NCI-H446 treated with DMSO at 0.1 percent for 48 hours (cell line): ENCODE measurements at places on chromosomes 16 and 17.

DNA sequence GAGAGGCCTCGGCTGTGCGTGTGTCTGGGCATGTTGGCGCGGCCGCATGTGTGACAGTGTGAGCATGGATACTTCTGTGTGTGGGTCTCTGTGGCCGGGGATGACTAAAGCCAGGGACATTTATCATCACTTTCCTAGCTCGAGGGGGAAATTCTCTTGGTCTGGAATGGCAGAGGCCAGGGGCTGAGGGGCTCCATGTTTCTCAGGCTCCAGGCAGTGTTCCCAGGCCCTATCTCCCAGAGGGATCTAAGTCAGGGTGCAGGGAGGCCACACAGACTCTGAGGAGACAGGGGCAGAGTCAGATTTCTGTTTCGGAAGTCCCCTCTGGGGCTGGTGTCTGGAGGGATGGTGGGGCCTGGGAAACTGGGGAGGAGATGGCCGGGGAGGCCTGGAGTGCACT lies 23.7 kb upstream of the SPNS2 start:
- DNase-seq = no peak

DNA sequence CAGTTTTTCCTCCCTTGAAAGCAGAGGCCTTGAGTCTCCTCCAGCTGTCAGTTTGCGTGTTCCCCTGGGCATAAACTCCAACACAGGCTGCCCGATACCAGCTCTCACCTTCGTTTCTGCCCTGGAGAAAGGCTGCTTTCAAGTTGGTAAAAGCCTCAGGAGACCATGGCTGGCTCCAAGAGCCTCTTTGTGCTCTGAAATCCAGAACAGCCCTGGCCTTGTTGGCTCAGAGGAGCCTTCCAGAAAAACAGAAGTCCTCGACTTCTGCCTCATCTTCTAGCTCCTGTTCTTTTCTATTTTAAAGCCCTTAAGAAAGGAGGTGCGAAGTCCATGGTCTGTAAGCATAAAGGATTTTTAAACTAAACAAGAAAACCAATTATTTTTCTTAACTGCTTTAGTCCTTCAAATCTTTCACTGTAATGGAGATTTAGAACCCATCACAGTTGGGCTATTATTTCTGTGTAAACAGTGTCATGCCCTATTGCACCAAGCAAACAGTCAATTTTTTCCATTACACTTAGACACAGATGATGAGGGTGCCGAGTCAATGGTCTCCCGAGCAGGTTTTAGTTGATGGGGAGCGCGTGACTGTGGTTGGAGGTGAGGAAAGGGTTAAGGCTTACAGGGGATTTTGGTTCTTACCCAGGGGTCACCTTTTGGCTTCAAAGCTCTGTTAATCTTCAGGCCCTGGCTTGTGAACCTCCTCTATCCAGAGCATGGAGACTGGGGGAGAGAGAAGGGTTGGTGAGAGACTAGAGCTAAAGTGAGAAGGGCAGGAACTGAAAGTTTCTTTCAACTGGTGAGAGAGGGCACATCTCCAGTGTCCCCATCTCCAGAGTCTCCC lies 212.8 kb downstream of the MSI2 start:
- no peak for DNase-seq

- peak; percentile 86 for DNase-seq
Observed at GRCh38 chr17:69480245-69480644, 65.7 kb downstream of the MAP2K6 start.

DNA sequence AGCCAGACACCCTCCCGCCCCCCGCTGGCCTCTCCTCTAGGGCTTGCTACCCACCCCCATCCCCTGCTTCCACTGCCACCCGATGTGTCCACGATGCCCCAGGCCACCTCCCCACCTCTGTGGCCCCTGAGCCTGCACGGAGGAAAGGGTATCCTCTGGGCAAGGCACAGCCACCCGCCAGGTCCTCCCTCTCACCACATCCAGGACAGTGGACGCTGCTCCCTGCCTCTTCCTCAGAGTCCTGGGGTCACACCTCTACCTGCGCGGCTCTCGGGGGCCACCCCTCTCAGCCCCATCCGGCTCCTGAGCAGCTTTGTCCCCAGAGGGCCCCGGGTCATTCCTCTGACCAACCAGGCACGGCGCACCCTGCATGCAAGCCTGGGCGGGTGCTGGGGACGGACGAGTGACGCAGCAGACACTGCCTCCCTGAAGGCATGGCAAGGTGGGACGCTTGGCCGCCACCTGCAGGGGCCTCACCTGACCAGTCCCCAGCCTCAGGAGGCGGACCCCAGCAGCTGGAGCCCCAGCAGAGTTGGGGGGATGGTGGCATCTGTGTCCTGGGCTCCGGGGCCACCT lies 24.8 kb downstream of the FLYWCH1 start:
- DNase-seq = no peak

- DNase-seq = no peak
Observed at GRCh38 chr17:29102046-29102445, 59.1 kb downstream of the PIPOX start.

- DNase-seq = no peak
Observed at GRCh38 chr16:80466024-80466987, 74.5 kb upstream of the DYNLRB2 start.

- no peak for DNase-seq
Observed at GRCh38 chr17:64123114-64123513, 6.8 kb downstream of the ERN1 start.

DNA sequence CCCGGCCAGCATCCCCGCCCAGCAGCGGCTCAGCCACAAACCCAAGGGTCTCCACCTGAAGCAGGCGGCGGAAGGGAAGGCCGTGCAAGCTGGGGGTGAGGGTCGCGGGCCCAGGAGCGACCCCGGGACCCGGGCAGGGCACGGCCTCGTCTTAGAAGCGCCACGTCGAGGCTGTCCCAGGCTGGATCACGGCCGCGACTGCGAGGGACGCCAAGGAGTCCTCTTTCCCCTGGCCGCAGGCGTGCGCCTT lies 538 bp upstream of the CCNF start:
- no peak for DNase-seq
